Esophagus muscularis mucosa (tissue), 4 donors: ENCODE measurements at places on chromosomes 11 and 22.

DNA sequence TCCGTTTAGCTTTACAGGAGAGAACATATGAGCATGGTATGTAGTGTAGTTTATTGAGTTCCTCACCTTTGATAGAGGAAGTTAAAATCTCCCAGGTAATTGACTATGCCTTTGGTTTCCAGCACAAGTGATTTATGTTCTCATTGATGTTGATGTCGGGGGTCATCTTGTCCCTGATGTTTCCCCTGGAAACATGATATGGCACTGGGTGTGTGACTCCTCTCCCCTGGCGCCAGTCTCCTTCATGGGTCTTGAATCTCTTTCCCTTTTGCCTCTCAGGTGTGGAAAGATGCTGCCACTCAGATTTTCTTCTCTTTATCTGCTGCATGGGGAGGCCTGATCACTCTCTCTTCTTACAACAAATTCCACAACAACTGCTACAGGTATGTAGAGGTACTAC is 28.3 kb downstream of the SLC6A5 start:
- DNase-seq, result no peak

- no peak for DNase-seq
Observed at GRCh38 chr11:74936087-74936486, 12.8 kb downstream of the XRRA1 start.

DNA sequence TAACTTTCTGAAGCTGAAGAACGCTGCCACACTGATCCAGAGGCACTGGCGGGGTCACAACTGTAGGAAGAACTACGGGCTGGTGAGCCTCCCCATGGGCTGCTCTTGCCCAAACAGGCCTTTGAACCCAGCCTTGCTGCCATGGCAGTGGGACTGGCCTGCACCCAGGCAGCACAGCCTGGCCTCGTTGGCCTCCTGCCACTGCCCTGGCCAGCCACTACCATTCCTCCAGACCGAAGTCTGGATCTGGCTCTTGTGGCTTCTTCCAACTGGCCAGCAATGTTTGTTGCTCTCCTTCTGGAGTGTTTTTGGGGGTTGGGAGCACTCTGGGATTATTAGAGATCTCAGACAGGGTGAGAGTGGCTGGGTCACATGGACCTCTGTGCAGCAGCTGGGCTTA is 51.0 kb downstream of the MYO7A start:
- DNase-seq, result no peak

DNA sequence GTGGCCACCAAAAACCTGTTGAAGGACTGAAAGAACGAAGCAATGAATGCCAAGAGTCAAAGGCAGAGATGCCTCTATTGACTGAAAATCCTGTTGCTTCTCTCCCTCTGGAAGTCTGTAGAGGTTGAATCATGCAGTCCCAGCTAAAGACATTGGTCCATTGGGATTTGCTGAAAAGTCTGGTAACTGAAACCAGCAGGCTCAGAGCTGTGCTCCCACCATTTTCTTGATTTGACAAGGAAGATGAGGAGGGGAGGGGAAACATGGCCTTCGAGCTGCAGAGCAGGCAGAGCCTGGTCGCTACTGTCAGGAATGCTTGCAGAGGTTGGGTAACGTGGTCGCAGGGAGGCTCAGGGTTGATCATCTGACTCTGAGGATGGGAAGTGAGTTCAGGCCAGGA is 72.8 kb upstream of the CSNK2A3 start:
- DNase-seq, result no peak

- DNase-seq, result no peak
Observed at GRCh38 chr11:118608360-118609227, 1.2 kb downstream of the PHLDB1 start.

DNA sequence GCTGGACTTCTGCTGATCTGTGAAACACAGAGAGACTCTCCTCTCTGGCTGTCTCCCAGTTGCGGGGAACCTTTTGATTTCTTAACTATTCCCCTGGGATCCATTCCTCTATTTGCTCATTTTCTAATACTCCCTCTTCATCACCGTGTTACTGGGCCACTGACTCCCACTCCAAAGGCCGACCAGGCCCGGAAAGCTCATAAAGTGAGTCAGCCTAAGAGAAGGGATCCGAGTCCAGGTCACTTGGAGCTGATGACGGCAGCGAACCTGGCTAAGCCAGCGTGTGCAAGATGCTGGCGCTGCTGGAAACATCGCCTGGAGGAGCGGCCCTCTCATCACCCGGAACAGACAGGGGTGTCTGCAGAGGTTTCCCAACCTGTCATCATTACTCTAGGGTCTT is 112.8 kb downstream of the FBXO7 start:
- no peak for DNase-seq

DNA sequence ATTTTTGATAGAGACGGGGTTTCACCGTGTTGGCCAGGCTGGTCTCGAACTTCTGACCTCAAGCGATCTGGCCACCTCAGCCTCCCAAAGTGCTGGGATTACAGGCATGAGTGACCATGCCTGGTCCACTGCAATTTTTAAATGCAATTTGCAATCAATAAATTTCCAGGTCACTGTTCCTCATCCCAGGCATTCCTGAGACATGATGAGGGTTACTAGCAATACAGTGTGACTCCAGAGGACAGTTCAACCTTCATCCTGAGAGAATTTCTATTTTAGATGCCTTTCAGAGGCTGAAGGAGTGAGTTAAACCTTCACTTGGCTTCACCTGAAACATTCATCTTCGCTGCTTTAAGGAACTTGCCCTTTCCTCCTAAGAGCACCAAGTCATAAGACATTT is 9.7 kb upstream of the UBASH3B start:
- no peak for DNase-seq

DNA sequence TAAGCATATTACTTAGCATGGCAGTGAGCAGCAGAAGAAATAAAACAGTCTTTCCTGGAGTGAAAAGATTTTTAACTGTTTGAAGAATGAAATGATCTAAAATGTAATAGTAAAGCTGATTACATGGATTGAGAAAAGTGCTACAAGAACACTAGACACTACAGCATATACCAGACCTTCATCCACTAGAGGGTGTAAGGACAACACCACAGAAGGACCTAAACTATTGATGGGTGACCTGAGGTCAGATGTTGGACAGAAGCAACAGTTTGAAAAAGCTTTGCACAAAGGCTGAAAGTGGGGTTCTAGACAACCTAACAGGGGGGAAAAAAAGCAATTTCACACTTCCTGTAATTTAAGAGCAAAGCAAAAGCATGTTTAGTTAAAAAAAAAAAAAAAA is 97.7 kb downstream of the RBFOX2 start:
- DNase-seq, result no peak

GRCh38 chr11:127919206-127920000 is 668.0 kb downstream of the ETS1 start:
- DNase-seq, result no peak

DNA sequence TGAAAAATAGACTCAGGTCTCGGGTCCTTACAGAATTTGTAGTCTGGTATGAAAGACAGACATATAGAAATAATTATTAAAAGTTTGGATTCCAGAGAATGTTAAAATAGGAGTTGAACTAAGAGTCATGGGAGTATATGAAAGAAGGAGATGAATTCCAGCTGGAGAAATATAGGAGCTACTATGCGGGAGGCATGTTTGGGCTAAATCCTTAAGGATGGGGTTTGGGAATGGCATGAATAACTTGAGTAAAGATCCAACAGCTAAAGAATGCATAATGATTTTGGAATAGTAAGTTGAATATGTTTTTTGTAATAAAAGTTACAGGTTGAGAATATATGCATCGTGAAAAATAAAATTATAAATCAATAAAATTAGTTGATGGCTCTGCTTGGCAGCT is 129.4 kb upstream of the SLC5A12 start:
- no peak for DNase-seq

GRCh38 chr11:67273260-67273990 is 7.2 kb downstream of the GRK2 start:
- no peak for DNase-seq

GRCh38 chr11:87006035-87006434 is 31.7 kb upstream of the TMEM135 start:
- DNase-seq, result no peak

DNA sequence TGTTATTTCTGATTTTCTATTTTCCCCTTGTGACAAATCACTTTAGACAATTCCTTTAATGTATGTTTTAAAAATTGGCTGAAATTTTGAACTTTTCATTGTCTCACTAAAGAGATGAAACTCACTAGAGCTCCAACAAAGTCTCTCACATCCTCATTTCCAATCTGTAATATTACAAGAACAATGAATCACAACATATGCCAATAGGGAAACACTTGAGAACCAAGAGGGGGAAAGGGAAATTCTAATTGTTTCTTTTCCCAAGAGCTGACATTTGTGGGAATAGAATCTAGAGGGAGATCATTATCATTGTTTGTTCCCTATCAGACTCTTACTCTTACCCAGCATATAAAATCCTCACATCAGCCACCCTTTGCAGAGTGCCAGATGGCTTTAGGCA is 28.2 kb downstream of the OR10D3 start:
- DNase-seq, result no peak

- no peak for DNase-seq
Observed at GRCh38 chr11:61618978-61619377, 38.1 kb upstream of the SYT7 start.

DNA sequence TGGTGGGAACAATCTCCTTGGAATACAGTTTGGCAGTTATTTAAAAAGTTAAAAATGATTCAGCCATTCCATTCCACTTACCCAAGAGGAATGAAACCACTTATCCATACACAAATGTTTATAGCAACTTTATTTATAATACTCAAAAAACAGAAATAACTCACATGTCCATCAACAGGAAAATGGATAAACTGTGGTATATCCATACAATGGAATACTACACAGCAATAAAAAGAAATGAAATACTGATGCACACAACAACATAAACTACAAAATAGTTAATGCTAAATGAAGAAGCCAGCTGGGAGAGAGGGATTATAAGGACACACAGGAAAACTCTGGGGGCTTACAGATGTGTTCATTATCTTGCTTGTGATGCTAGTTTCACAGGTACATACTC is 64.7 kb downstream of the FCHSD2 start:
- DNase-seq, result no peak

DNA sequence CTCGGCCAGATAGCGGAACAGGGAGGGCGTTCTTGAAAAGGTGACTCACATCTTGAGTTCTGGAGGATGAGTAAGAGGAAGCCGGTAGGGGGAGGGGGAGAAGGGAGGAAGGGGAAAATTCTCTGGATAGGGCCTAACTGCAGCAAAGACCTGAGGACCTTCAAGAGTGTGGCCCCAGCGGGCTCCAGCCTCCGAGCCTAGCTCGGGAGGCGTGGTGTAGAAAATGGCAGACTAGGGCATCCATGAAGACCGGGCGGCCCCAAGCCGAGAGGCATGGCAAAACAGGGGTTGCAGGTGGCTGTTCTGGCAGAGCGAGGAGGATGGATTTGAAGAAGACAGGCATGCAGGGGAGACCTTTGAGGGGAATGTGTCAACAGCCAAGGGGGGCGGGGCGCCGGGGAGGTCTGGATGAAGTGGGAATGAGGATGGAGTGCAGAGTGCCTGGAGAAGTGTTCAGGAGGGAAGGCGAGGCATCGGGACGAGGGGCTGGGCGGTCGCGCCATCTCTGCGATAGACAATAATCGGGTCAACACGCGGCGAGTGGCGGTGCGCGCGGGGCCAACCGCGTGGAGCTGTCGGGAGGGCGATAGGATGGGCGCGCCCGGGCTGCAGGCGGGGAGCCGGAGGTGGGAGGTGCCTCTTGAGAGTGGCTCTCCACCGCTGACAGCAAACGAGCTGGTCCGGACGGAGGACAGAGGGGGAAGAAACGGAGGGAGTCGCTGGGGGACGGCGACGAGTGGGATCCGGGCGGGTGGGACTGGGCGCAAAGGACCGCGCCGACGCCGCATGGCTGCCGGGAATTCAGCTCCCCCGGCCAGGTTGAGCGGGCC is 40.0 kb upstream of the CREB3L1 start:
- DNase-seq, result no peak

DNA sequence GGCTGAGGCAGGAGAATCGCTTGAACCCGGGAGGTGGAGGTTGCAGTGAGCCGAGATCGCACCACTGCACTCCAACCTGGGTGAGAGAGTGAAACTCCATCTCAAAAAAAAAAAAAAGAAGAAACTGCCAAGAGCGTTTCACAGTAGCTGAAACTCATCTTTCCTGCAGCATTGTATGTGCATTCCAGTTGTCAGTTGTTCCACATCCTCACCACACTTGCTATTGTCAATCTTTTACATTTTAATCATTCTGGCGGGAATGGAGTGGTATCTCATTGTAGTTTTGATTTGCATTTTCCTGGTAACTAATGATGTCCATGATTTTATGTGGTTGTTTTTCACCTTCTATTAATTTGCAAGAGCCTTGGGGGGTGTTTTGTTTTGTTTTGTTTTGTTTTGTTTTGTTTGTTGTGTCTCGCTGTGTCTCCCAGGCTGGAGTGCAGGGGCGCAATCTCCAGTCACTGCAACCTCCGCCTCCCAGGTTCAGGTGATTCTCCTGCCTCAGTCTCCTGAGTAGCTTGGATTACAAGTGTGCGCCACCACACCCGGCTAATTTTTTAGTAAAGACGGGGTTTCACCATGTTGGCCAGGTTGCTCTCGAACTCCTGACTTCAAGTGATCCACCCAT is 8.1 kb upstream of the GNB1L start:
- DNase-seq, result no peak

DNA sequence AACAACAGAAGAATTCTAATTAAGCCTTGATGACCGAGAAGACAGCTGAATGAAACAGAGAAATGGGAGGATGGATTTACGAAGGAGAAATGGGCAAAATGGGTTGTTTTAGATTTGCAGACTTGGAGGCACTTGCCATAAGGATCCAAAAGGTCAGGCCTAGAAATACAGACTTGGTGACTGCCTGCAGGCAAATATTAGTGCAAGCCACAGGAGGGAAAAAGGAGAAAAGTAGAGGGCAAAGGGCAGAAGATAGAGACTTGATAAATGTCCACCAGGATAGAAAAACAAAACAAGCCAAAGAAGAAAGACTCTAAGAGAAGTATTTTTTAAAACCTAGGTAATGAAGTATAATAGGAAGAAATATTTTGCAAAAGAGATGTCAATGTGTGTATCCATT is 13.1 kb downstream of the CCDC34 start:
- no peak for DNase-seq

GRCh38 chr11:64285885-64286800 is 495 bp downstream of the GPR137 start:
- DNase-seq, result no peak

- no peak for DNase-seq
Observed at GRCh38 chr11:116657842-116658825, 114.7 kb downstream of the BUD13 start.

DNA sequence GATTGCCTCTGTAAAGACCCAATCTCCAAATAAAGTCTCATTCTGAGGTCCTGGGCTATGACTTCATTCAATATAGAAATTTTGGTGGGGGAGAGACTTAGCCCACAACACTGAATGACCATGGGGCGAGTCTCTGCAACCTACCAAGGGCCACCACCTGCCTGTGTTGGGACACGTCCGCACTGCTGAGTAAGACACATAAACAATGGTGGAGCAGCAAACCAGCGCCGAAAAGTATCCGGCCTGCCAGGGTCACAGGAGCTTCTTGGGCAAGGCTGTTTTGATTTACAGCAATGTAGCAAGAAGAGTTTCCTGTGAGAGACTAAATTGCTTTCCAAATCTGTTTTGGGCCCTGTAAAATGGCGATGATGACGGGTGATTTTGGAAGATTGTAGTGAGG is 122.3 kb downstream of the SHANK2 start:
- DNase-seq, result no peak
